Tongue (tissue), 3 donors: ENCODE measurements at places on chromosomes 5 and 9. TPM values are rescaled to one million over a fixed set of nuclear protein-coding genes. Genes with fewer than 3 reads are reported as not detected.

DNA sequence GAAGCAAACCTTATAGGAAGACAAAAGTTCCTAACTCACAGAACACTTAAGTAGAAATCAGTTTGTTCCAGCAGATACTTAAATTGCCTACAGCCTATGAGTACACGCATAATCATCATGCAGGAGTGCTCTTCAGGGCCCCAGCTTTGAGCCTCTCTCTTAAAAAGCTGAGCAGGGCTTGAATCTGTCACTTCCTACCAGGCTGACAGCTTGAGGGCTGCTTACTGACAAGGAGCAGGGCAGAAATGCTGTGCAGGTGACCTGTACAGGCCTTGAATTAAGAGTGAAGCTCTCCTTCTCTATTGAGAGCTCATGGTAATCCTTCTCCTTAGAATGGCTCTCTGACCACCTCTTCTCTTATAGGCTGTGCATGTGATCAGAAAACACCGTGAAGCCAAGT, 66.5 kb upstream of the MAST4 start:
- DNase-seq, result no peak

- no peak for DNase-seq
These were observed 84.9 kb downstream of the VAV2 start for GRCh38 chr9:133906932-133907910.

Gene PLEKHG4B
- total RNA-seq, result 3.3 TPM

DNA sequence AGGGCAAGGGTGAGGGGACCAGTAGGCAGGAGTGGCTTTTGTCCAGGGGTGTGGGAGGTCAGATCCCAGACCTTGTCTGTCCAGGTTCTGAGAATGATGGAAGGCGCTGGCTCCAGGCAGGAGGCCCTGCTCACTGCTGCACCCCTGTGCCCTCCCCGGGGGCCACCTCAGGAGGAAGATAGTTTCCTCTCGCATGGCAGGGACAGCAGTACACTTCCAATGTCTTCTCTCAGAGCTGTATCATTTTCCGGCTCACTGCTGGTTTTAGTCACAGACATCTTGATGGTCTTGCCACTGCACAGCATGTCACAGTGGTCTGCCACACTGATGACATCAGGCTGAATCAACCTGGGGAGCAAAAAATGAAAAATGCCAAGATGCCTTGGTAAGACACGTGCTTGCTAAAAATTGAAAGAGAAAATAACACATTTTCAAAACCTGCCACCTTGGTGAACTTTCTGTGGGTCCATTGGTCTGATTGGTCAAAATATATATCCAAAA, 3.3 kb upstream of the SLC6A3 start:
- DNase-seq, result no peak

Gene ACOT12
- not detected for total RNA-seq

DNA sequence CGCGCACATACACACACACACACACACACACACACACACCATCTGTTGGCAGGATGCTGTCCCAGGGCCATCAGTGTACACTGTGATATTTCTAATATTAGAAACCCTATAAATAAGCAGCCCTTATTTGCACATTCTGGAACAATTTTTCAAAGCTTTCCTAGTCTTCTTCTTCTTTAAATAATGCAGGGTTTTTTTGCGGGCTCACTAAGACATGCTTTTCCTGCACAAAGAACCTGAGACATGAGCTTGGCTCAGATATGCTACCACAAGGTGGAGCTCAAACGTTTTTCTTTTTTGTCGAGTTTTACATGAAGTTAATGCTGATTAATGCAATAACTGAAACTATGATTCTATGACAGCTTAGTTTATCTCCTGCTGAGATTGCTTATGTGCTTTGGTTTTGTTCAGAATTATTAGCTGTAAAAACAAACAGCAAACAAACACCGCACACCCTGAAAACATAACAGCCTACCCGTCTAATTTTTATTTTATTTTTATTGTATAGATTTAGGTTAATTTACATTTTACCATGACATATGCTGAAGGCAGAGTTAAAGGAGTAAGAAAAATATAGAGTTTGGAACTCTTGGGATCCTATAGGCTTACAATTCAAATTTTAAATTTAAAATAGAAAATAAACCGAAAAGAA, 95.8 kb downstream of the ALDH1A1 start:
- peak; percentile 87 for DNase-seq

GRCh38 chr9:134333874-134334581, 7.8 kb downstream of the RXRA start:
- no peak for DNase-seq

Gene POLR3G
- total RNA-seq, result 1.5 TPM

Gene RFESD
- 0.62 TPM for total RNA-seq

Gene ESM1
- 5.0 TPM for total RNA-seq

Gene PCDHA10
- 0.21 TPM for total RNA-seq

DNA sequence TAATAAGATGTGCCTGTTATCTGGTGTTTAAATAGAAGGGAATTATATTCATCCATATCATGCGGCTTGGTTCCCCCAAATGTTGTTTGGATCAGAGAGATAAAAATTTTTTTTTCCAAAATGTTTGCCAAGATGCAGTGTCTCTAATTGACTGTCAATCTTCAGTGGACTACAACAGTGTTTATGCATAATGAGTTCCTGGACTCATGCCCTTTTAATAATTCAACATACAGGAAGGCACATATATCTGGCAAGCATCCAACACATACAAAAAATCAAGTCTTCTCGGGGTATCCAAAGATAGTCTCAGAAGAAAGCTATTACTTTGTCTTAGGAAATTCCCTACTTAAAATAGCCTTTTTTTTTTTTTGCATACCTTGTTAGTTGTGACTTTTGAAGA, 1534.7 kb downstream of the EFNA5 start:
- no peak for DNase-seq

Gene SPATA6L
- 4.2 TPM for total RNA-seq

DNA sequence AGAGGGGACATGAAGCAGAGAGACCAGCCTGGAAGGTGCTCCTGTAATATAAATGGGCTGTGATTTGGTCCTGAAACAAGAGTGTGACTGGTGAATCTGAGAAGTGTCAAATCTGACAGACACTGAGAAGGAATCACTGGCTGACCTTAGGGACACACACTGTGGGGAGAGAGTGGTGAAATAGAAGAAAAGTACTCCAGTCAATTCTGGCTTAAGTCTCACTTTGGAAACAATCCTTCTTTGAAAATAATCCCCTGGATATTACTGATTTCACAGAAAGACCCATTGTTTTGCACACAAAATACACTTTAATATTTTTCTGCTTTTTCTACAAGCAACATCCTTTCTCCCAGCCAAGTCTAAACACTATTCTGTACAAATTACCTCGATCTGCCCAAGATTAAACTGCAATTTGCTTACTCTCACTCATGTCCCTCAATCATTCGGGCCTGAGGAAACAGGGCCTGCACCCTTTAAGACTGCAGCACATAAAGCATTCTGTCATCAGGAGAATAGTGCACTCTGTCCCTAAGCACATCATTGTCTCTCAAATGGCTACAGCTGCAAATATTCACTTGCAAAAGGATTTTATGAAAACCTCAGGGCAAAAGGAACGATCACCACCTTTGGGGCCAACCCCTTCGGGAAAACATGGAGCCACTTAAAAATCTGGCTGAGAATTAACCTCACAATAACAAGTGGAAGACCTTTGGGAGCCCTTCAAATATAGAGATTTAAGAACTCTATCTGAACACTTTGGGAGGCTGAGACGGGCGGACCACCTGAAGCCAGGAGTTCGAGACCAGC, 68.6 kb downstream of the MAPKAP1 start:
- no peak for DNase-seq

DNA sequence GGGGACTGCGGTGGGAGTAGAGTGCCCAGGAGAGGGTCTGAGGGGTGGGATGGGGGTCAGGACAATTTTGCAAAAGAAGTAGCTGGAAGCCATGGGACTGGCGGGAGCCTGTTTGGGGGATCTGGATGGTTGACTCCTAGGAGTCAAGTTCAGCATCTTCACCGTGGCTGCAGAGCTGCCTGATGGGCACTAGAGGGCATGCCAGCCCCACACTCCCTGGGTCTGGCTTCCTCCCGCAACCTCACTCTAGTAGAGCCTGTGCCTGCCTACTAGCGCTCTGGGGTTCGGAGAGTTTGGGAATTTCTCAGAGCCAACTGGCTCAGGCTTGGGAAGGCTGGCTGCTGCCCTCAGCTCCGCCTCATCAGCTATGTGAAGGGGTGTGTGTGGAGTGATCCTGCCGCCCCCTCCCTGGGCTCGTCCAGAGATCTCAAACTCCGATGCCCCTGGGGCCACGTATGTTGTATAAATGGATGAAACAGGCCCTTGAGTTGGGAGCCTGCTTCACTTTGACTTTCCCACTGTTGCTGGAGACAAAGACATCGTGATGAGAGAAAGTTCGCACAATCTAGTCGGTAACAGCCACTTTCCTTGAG, 10.8 kb downstream of the TSPAN17 start:
- peak; percentile 82 for DNase-seq

DNA sequence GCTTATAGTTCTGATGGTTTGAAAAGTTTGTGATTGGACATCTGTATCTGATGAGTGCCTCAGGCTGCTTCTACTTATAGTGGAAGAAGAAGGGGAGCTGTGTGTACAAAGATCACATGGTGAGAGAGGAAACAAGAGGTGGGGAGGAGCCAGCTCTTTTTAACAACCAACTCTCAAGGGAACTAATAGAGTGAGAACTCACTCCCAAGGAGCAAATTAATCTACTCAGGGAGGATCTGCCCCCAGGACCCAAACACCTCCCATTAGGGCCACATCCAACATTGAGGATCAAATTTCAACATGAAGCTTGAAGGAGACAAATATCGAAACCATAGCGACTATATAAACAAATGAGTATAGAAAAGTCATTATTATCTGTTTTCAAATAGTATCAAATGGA, 64.7 kb upstream of the PRLR start:
- DNase-seq, result no peak

Gene IL5
- not detected for total RNA-seq

- DNase-seq, result no peak
These were observed 152.3 kb downstream of the MAPKAP1 start for GRCh38 chr9:125554726-125555125.

GRCh38 chr5:74281166-74281565, 359.4 kb downstream of the ENC1 start:
- no peak for DNase-seq

DNA sequence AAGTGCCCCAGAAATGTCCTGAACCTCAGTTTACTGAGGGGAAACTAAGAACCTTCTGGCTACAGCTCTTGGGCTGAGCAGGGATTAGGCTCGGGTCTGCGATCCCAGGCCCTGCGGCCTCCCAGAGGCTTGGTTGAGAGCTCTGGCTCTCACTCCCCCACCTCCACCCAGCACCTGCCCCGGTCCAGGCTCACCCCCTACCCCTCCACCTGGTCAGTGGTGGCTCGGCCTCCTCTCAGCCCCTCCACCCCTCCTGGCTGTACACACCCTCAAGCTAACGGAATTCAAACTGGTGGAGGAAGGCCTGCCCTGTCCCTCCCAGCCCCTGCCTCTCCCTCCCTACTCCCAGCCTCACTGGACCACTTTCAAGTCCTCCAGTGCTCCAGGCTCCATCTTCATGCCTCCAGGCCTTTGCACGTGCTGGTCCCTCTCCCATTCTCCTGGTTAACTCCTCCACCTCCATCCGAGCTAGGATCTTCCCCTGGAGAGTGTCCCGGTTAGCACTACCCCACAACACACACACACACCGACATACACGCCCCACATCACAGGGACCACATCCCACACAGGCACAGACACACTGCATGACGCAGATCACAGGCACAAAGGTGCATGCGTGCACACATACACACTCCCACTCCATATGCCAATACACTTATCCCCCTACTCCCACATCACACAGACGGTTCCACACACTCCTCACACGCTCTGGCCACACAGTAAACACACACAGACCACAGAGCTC, 130.9 kb downstream of the C9orf50 start:
- no peak for DNase-seq

GRCh38 chr5:138736293-138736692, 16.9 kb upstream of the CTNNA1 start:
- no peak for DNase-seq

GRCh38 chr5:117411701-117412100, 837.1 kb upstream of the SEMA6A start:
- DNase-seq, result no peak
